ENCODE measurements at places on chromosomes 2 and 18.

DNA sequence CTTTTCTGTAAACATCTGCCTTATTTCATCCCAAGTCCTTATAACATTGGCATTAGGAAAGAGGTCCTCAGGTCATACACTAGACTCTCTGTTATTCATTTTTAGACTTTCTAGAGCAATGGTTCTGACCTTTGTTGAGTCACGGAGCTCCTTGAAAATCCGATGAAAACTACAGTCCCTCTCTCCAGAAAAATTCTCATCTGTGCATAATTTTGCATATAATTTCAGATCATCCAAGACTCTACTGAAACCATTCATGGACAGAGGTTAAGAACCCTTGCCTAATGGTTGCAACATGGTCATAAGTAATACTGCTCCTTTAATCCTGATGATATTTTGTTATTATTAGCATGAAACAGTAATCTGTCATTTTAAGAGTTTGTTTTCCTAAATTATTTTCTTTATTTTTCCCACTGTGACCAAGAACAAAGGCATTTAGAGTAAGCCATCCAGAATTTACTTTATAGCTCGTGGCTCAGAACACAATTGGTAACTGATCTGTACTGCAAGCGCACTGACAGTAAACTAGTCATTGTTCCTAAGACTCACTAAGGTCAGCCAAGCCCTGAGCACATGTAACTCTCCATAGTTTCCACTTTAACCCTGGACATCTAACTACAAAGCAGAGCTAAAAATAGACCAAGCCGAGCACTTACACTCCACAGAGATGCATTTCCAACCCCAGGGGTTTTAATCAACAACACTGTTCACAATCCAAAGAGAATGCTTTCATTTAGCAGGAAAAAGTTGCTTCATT lies 8.4 kb downstream of the MYOM1 start:
- peak; percentile 49 for DNase-seq

DNA sequence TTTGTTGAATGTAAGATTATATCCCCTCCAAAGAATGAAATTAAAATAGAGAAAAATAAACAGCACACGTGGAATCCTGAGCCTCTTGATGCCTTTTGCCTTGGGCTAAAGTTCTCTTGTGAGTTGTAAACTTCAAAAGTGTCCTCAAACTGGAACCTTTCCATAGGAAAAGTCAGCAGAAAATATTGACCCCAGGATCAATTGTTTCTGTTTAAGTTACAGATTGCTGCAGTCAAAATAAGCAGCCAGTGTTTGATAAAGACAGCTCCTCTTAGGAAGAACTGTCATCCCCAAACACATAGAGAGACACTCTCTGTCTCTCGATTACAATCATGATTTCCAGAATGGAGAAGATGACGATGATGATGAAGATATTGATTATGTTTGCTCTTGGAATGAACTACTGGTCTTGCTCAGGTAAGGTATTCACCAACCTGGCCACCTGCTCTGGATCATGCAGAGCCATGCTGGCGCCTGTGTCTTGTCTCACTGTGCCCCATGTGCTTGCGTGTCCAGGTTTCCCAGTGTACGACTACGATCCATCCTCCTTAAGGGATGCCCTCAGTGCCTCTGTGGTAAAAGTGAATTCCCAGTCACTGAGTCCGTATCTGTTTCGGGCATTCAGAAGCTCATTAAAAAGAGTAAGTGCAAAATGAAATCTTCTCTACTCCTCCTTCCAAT lies at the start of gene SPP2:
SPP2 (plus strand) TSS at position 248 of the 681 bp plus-strand sequence; CDS start at position 333, 85 bp downstream.
- no peak for DNase-seq

DNA sequence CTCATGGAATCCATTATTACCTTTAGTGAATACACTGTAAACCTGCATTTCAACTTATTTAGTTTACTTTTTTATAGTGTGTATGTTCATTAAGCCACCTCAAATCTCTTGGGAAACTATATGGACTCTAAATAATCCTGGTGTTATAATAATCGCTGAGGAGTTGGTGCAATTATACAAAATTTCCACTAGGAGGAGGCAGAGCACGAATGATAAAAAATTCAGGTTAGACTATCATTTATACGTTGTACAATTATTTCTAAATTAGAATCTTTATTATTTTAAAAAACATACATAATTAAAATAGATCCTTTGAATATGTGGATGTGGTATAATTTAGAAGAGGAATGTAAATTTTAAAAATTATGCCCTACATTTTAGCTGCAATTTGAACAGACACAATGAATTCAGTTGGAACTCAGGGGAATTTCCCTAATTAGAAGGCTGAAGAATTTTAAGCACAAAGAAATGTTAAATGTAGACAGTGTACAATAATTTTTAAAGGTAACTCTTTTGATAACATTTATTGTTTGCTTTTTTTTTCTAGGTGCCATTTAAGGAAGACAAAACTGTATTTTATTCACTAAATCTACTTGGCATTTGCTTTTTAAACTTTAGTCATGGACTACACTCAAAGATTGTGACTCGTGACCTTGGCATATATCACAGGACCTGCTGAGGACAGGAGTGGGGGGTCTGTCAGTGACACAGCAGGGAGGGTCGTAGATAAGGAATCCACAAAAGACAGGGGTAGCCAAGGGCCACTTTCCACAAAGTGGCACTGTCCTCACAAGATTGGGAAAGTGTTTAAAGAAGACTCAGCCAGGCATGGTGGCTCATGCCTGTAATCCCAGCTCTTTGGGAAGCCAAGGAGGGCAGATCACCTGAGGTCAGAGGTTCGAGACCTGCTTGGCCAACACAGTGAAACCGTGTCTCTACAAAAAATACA lies 45.5 kb downstream of the RAB12 start:
- DNase-seq = peak; percentile 61

- no peak for DNase-seq
Observed at GRCh38 chr2:189082376-189082975, 97.1 kb downstream of the COL5A2 start.

DNA sequence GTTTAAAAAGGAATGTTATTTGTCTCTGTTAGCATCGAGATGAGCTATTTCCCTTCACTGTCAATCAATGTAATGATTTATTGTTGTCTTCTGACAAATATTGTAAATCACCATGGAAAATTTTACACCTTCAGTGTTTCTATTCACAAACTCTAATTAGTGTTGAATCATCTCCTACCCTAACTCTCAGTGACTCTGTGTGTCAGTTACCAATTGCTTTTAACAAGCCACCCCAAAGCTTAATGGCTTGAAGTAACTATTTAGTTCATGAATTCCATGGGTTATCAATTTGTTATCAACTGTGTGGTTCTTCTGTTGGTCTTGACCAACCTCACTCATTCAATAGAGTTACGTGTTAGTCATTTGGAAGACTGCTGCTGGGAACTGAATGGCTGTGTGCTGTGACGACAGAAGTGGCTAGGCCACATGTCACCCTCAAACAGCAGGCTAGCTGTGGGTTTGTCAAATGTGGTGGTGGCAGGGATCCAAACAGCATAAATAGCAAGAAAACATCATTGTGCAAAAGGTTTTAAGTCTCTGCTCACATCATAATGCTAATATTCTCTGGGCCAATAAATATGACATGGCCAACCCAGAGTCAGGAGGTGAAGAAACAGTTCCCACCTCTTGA lies 910.8 kb upstream of the CDH2 start:
- no peak for DNase-seq

- no peak for DNase-seq
Observed at GRCh38 chr2:49686291-49686690, 532.0 kb upstream of the FSHR start.

GRCh38 chr2:23399674-23400261 lies 14.8 kb downstream of the KLHL29 start:
- DNase-seq = no peak

DNA sequence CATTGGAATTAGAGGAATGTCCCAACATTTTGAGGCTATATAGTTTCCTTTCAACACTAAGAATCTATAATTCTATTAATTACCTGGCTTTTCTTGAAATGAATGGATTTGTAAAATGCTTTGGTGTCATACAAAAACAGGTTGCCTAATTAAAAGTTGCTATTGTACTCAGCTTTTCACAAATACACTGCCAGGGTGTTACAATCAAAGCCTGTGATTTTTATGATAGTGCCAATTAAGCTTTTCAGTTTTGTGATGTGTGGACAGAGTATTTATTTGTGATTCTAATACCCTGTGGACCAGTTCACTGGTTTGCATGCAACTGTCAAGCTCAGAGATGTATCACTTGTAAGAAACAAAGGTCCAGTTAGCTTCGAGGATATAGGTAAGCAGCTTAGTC lies 71.8 kb downstream of the NAB1 start:
- no peak for DNase-seq

DNA sequence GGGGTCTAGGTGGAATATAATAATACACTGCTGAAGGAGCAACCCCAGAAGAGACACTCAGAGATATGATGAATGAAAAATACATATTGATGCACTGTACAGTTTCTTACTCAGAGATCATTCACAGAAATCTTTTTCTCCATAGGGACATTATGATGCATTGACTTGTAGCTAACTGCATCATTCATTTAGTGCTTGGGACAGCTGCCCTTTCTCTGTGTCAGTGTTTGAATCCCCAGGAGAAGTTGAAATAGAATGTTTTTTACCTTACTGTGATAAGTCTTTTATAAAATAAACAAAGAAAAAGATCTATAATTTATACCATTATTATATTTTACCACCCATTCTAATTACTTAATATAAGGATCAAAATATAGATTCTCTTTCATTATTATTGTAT lies 91.7 kb upstream of the DSEL start:
- DNase-seq = no peak

DNA sequence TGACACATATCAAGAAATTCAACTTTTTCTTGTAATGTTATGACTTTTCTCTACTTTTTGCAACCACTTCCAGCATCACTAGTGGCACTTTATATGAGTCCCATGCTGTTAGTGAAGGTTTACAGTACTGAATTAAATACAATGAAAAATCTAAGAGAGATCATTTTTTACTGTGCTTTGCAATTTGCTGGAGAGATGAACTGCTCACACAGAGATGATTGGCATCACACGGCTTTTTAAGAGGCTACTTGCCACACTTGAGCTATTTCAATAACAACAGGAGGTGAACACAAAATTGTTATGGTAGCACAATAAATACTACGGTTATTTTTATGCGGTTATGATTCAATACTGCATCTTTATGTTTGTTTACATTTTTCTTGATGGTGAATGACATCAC lies 88.9 kb downstream of the DAW1 start:
- no peak for DNase-seq

DNA sequence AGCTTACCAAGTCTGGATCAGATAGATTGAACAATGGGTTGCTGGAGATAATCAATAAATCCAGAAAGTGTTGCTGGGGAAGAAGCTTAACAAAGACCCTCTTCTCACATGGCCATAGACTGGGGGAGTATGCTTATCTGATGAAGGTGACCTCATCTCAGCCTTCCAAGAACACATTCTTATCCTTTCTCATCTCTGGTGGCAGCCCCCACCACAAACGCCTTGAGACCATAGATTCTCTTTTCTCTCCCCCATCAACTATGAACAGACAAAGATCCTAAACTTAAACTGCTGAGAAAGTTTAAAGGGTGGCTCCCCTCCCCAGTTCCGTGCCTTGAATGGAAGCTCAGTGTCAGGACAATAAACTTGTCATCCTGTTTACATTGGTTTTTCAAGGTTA lies 428.7 kb upstream of the TRIB2 start:
- DNase-seq = no peak

DNA sequence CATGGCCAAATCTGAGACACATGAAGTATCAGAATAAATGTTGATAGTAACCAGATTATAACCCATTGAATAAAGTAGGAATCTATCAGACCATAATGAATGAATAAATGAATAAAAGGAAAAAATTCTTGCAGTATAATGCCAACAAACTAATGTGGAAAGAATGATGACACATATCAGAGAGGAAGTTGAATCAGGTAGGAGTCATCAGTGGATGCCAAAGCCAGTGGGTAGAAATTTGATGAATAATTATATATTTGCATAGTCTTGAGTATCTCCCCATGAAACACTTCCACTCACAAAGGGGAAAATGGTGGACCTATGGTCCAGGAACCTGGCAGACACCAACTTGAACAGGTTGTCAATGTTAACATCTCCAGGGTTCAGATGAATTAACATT lies 68.6 kb downstream of the GALNT3 start:
- no peak for DNase-seq

GRCh38 chr18:76985156-76985950 lies 147.2 kb downstream of the MBP start:
- DNase-seq = no peak

- no peak for DNase-seq
Observed at GRCh38 chr2:82896117-82896516, 1563.0 kb downstream of the SUCLG1 start.

DNA sequence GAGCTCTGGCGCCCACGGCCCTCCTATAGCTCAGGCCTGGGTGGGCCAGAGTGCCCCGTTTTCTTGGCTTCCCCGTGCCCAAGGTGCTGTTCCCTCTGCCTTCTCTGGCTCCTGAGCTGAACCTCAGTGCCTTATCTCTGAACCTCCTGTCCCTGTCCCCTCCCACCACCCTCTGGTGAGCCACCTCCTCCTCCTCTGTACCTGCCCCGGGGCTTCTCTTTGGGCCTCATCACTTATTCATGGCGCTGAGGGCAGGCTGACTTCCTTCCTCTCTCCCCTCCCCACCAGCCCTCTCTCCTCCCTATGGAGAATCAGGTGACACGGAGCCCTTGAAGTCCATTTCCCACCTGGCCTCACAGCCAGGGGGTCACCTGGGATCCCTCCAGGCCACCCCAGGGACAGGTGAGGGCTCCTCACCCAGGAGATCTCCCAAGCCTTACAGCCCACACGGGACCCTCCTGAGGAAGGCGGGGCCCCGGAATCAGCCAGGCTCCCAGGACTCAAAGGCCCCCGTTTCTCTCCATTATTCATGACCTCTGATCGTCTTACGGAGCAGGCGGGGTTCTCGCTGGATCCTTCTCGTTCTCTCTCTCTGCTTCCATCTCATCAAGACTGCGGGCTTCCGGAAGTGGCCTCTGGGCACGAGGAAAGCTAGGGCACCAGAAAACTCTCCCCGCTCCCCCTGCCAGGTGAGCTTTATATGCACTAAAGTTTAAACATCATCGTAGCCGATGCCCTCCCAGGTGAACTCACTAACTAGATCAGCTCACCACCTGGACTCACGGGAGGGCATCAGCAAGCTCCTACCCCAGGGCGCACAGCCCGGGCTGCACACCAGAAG lies at the start of gene LOXHD1:
LOXHD1 (minus strand) TSS at position 106 of the 841 bp plus-strand sequence. CDS start 187 bp downstream, outside the sequence.
- no peak for DNase-seq

GRCh38 chr2:119679526-119679837 lies 481 bp downstream of the TMEM177 start:
- no peak for DNase-seq

All from HuH-7 (cell line).